ENCODE measurements at places on chromosomes 2 and 18. TPM values are rescaled to one million over a fixed set of nuclear protein-coding genes. Genes with fewer than 3 reads are reported as not detected.

DNA sequence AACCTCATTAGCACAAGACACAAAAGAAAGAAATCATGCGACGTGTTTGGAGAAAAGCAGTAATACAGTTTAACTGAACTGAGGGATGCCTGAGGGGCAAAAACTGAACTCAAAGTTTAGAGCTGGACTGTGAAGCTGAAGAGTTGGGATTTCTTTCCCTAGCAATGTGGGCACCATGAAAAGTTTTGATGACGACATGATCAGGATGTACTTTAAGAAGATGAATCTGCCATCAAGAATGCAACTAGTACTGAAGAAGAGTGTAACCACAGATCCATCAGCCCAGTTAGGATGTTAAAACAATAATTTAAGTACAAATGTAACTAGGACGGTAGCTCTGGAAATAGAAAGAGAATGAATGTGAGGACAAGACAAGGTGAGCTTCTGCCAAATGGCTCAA lies 196.2 kb downstream of the VWC2L start:
- no peak for DNase-seq

ST6GAL2 gene
- total RNA-seq = 5.9 TPM

- DNase-seq = no peak
Measured at GRCh38 chr18:35875566-35875965, 96.9 kb upstream of the RMP24 start.

CPO gene
- 0.89 TPM for total RNA-seq

GRCh38 chr18:69172046-69172445 lies 228.6 kb upstream of the DOK6 start:
- no peak for DNase-seq

GRCh38 chr2:210598219-210598618 lies 41.8 kb downstream of the CPS1 start:
- DNase-seq = no peak

ITGAV gene
- 106 TPM for total RNA-seq

GRCh38 chr2:232368311-232368731 lies 10.2 kb upstream of the ALPP start:
- DNase-seq = no peak

DNA sequence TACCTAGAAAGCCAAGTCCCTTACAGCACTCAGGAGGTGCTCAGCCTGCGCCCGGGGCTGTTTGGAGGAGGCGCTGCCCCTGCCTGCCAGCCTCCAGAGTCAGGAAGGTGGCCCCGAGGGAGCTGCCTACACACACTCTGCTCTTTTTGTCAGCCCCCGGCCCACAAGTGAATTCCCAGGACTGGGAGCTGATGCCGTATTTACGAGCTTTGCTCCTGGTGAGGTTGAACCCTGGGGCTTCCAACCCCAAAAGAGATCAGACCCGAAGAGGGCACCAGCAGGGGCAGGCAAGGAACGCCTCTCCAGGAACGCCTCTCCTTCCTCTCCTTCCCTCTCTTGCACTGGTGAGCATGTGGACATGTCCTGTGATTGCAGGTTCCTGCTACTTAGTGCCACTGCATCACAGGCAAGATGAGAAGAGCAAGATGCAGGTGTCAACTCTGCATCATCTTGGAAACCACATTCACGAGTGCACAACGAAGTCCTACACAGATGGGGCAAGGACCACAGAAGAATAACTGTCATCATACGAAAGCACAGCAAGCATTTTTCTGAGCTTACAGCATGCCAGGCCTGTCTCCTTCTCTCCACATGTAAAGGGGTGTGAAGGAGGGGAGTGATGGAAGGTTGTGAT lies 126.7 kb downstream of the NDUFA10 start:
- no peak for DNase-seq

- no peak for DNase-seq
Measured at GRCh38 chr2:212618636-212619035, 80.0 kb upstream of the ERBB4 start.

ACMSD gene
- total RNA-seq = not detected

GRCh38 chr2:20050104-20050645 lies 1.3 kb downstream of the LAPTM4A start:
- peak; percentile 81 for DNase-seq

DSC3 gene
- total RNA-seq = 226 TPM

FBXO15 gene
- total RNA-seq = 1.5 TPM

DNA sequence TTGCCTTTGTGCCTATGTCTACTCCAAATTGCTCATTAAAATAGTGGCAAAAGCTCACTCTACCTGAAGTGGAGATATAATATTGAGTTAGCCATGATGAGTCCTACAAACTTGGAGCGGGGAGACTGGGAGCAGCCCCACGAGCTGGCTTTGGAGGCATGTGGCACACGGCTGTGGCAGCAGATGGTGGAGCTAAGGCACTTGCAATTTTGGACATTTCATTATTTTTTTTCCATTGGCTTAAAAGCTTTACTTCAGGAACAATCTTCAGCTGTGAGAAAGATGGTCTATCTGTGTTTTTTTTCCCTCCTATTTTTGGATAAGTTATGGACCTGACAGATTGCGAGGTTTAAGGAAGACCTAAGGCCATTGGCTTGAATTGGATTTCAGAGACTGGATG lies 578.3 kb downstream of the CMPK2 start:
- no peak for DNase-seq

XRCC5 gene
- 166 TPM for total RNA-seq

ECEL1 gene
- 0.30 TPM for total RNA-seq

- DNase-seq = no peak
Measured at GRCh38 chr18:9716780-9717563, 8.9 kb downstream of the RAB31 start.

GRCh38 chr18:44213293-44213692 lies 467.4 kb upstream of the SETBP1 start:
- no peak for DNase-seq

DNA sequence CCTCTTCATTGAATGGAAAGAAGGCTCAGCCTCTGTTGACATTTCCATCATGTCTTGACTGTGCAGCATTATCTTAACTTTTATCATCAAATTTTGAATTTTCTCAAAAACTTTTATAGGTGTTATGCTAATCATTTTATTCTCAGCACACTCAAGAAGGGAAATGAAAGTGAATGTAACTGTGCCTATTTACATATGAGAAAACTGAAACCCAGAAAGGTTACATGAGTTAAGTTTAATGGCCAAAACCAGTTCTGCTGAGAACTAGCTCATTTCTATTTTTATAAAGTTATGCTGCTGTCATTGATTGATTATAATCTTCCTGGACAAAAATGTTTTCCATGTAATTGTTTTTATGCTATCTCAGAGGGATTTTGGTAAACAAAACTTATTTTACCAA lies 618.8 kb upstream of the NRXN1 start:
- DNase-seq = no peak
